ENCODE measurements at places on chromosomes 12 and 14. TPM values are rescaled to one million over a fixed set of nuclear protein-coding genes. Genes with fewer than 3 reads are reported as not detected.

DNA sequence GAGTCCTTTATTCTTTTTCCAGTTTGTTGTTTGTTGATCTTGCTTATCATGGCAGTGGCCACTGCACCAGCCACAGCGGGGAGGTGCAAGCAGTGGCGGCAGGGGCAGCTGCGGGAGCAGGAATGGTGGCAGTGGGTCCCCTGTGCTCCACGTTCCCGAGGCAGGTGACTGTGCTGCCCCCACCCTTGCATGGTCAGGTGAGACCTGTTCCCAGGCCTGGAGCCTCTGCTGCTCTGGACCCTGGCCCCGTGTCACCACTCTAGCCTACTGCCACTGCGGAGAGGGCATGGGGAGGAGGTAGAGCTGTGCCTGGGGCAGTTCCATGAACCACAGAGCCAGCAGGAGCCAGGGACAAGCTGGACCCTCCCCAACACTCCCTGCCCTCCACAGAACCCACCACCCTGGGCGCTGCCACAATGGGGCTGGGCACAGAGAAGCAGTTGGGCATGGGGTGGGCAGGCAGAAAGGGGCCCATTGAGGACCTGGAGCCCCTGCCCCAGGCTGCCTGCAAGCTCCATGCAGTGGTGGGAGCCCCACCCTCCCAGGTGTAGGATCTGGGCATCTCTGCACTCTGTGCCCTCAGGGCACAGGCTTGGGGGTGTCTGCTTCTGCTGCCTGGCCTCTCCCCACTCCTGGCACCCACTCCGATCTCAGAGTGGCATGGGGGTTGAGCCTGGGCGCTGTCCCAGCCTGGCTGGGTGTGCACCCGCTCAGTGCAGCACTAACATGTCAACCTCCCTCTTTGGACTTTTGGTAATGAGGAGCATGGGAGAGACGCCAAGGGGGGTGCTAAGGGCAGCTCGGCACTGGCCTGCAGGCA is 23.1 kb upstream of the WDR20 start:
- no peak for DNase-seq

DNA sequence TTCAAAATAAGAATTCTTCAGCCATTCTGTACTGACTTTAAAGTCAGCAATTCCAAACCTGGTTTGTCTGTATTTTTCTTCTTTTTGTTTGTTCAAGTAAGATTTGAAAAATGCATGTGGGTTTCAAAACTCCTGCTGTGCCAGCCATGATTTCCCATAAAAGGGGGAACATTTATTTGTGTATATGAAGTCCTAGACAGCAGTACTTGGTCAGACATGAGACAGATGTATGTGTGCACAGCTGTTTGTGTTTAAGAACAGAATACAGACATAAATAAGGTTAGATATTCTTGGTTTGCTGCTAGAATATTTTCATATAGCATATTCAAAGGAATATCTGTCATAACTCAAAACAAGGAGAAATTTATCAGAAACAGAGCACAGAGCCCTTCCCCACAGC is 236.0 kb downstream of the ADAMTS20 start:
- no peak for DNase-seq

DNA sequence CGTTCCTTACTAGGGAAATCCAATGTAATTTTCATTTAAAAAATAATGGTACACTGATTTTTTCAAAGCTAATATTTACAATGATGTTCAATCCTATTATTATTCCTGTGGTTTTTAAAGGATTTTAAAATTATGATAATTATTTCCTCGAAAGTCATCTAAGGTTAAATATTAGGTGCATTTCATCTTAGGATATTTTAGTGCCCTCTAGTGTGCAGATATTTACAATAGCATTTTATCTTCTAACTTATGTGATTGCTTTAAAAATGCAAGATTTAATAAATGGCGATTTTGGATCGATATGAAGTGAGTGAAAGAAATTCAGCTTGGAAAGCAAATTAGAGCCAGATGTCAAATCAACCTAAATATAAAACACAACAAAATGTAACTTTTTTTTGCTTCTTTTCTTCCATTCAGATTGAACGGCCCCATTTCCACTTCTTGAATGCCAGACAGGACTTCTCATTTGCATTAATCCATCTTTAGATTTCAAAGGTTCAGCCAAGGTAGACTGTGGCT is 293.5 kb downstream of the SLC6A15 start:
- DNase-seq: no peak

DNA sequence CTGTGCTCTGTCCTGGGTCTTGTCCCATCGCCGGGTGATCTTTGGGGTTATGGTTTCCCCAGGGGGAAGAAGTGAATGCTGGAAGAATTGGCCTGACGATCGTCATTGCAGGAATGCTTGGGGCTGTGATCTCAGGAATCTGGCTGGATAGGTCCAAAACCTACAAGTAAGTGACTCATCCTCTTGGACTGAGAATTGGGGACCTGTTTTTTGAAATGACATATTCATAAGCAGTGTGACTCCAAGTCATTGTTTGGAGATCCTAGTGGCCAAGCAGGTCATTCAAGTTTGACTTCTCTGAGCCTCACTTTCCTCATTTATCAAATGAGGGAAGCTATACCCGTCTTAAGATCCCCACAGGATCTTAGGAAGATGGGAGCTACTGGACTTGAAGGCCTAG is 25.8 kb downstream of the ERG28 start:
- no peak for DNase-seq

DNA sequence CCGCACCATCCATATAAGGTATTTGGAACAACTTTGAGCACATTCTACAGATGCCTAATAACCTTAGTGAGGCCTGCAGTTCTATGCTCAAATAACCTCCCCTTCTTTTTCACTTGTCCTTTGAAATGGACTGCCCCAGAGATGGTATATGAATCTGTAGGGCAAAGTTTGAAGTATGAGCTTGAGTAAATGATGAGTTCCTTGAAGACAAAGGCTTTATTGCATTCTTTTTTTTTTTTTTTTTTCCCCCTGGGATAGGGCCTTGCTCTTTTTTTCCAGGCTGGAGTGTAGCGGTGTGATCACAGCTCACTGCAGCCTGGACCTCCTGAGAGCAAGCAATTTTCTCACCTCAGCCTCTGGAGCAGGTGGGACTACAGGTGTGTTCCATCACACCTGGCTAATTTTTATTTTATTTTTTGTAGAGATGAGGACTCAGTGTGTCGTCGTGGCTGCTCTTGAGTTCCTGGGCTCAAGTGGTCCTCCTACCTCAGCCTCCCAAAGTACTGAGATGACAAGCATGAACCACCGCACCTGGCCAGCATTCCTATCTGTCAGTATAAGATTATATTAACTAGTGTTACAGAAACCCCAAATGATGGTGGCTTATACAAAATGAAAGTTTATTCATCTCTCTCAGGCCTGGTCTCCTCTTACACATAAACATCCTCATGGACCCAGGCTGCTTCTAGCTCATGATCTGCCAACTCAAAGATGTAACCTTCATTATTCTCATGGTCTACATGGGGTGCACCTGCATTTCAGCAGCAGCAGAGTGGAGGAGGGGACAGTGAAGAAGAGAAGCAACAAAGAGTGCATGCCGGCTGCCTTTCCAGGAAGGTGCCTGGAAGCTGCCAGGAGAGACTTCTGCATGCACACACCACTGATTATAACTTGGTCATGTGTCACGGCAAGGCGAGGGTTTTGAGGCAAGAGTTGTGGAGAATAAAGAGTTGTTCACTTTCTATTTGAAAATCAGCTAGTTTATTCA is 101.4 kb downstream of the DUSP16 start:
- no peak for DNase-seq

Gene ZNF891
- 1.0 TPM for total RNA-seq

DNA sequence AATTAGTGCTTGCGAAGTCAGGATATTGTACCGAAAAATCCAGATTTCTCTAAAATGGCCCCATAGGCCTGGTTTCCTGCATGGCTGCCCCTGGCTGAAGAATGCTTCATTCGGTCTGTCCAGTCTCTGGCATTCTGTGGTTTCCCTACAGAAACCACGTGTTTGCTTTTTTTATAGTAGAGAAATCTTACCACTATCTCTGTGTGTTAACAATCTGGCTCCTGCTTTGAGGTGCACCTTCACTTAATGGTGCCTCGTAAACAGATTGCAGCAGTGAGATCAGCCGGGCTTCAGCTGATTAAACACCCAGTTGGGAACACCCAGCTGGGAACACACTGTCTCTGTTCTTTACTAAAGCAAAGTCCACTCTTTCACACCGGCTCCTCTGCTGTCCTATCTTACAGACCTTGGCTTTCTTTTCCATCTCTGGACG is 6.7 kb upstream of the DNAAF2 start:
- DNase-seq: no peak

Data from heart left ventricle (tissue), 16 donors.